Osteoblast (primary cell): ENCODE measurements at places on chromosomes 1 and 21.

GRCh38 chr1:117097443-117097842, 24.1 kb downstream of the TRIM45 start:
- no peak for DNase-seq

DNA sequence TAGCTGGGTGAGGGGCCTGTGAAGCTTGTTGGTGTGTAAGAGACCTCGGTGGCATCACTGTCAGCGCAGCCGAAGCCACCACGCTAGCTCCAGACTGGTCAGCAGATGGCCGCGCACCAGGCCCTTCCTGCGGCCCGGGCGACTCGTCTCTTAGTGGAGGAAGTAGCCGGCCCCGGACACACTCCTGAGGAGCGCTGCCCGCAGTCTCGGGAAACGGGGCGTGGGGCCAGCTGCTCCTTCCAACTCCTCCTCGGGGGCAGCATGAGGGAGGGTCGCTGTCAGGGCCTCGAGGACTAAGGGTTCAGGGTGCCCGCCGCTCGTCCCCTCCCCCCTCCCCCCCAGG, 20.4 kb downstream of the H3-3A start:
- DNase-seq: peak; percentile 83

DNA sequence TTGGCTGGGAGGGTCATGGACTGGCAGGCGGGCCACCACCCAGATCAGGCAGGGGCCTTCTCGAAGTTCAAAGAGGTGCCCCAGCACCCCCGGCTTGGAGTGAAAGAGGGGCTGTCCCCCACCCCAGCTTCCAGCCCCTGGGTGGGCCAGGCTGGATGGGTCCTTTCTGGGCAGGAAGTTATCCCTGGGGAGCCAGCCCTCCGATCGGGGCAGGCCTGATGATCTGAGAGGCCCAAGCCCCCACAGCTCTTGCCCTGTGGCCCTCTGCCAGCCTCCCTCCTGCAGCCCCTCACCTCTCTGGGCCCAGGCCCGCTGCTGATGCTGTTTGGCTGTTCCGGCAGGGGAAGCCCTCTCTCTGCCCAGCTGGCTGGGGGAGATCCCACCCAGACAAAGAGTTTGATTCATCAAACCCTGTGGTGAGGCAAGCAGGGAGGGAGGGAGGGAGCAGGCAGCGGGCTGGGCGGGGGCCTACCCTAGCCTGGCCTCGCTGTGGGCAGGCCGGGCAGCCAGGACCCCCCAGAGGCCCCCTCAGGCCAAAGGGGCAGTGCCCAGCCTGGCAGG, 2.5 kb downstream of the ARHGEF19 start:
- DNase-seq: peak; percentile 39

DNA sequence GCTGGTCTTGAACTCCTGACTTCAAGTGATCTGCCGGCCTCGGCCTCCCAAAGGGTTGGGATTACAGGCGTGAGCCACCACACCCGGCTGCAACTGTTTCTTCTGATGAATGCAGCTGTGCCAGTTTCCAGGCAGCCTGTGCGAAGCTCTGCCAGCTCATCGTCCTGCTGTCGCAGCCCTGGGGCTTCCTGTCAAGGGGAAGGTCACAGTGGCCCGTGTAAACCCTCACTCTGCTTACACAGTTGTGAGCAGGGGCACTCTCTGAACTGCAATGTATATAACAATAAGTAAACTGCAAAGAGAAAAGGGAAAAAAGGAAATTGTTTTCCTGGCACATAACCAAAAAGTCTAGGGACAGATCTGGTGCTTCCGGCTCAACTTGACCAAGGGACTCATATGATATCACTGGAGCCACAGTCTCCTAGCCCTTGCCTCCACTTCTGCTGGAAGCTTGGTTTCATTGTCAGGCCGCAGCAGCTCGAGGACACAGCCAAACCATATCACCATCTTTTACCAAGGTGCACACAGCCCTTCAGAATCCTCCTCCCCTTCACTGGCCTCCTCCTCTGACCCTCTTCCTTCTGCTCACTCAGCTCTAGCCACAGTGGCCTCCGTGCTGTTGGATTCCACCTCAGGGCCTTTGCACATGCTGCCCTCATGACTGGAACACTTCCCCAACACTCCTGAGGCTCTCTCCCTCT, 22.8 kb upstream of the LBR start:
- DNase-seq: no peak

DNA sequence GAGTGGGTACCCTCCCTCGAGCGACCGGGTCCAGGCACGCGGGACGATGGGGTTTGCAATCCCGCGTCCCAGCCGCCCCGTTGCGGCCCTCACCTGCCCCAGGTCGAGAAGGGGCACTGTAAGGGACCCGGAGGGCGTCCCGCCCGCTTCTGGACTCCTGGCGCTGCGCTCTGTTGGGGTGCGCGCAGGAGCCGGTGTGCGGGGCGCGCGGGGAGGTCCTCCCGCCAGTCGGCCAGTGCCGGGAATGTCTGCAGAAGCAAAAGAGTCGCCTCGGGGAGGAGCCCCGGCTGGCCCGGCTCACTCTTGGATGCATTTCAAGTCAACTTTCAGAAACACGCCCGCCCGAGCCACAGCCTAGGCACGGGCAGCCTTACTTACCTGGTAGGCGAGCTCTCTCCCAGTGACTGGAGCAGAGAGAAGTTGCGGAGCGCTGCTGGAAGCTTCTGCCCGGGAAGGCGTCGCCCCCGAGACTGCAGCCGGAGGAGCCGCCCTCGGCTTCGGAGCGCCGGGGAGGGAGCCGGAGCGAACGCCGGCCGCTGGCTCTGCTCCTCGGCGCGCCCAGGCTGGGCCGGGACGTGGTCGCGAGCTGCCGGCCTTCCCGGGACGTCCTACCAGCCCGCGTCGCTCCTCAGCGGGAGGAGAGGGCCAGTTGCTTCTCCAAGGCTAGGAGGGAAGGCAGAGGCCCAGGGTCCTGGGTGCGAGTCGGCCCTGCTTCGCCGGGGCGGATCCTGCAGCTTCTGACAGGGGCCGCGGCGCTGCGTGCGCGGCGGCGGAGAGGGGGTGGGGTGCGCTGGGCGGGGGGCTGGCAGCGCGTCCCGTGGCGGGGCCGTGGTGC, at the start of gene LMX1A:
Gene LMX1A, minus strand, starts transcription at position 739 of the 835 bp plus-strand sequence. CDS start 1,156 bp downstream, outside the sequence.
- peak; percentile 86 for DNase-seq

DNA sequence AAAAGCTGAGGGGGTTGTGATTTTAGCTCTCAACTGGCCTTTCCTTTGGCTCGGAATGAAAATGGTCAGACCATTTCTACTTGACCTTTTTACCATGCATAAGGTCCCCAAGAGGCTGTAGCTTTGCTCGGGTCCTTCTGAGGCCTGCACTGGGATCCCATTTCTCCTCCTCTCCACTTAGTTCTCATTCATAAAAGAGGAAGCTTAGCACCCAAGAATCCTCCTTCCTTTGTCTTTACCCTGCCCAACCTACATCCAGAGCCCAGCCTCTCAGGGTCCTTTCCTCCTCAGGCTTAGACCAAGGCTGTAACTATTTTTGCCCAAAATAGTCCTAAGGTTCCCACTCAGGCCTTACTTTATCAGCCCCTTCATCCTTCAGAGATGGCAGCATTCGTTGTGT, 6.0 kb upstream of the SLC27A3 start:
- no peak for DNase-seq

- no peak for DNase-seq
These were observed 24.6 kb upstream of the COL9A2 start for GRCh38 chr1:40341491-40342380.

DNA sequence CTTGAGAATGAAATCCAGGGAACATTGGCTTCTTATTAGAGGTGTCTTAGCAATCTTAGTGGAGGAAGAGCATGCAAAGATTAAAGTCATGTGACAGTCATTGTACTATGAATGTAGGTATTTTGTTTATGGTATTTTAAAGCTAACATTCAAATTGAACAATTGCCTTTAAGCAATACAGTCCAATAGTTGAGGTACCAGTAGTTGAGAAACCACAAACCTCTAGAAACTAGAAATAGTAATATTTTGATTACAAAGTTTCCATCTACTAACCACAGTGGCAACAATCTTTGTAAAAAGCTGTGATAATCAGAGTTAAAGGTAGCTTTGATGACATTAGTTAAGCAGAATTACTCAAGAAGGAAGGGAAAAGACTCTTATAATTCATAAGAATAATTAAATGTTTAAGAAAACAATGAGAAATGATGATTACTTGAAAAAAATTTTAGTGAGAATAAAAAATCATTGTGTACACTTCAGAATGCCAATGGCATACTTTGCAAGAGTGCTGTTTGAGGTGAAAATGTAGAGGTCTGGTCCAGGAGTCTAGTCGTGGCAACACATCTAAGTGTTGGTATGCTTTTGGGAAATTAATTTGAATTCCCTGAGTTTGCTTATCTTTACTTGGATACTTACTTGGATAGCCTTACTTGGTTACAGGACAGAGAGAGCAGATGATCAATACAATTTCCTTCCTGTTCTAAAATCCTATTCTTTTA, 104.9 kb upstream of the PTGFR start:
- DNase-seq: no peak

DNA sequence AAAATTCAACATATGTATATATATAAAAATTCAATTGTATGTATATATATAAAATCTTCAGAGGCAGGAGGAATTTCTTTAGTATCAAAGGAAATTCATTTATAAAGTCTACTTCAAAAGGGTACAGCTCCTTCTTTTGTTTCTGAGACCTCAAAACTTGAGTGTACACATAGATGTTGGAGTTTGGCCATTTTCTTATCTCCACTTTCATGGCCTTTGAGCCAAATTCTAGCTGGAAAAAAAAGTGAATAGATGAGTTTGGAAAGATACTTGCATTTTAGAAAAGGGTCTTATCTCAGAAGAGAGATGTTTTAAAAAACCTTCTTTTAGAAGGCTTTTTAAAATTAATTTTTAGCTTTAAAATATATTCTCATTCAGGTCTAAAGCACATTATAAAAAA, 103.2 kb downstream of the ATF6 start:
- no peak for DNase-seq

GRCh38 chr1:205942631-205943159, 561 bp downstream of the SLC26A9 start:
- peak; percentile 50 for DNase-seq

- DNase-seq: no peak
These were observed 21.3 kb downstream of the DENND2C start for GRCh38 chr1:114648503-114648902.

- no peak for DNase-seq
These were observed 4.3 kb downstream of the FAM89A start for GRCh38 chr1:231035799-231036198.

GRCh38 chr1:154154534-154155191, at the start of gene NUP210L:
TSS of gene NUP210L (minus strand) at chr1:154155073.
- DNase-seq: peak; percentile 32

GRCh38 chr1:24751833-24752232, 6.6 kb downstream of the CLIC4 start:
- peak; percentile 53 for DNase-seq

GRCh38 chr1:215794156-215794555, 227.1 kb downstream of the KCTD3 start:
- no peak for DNase-seq

DNA sequence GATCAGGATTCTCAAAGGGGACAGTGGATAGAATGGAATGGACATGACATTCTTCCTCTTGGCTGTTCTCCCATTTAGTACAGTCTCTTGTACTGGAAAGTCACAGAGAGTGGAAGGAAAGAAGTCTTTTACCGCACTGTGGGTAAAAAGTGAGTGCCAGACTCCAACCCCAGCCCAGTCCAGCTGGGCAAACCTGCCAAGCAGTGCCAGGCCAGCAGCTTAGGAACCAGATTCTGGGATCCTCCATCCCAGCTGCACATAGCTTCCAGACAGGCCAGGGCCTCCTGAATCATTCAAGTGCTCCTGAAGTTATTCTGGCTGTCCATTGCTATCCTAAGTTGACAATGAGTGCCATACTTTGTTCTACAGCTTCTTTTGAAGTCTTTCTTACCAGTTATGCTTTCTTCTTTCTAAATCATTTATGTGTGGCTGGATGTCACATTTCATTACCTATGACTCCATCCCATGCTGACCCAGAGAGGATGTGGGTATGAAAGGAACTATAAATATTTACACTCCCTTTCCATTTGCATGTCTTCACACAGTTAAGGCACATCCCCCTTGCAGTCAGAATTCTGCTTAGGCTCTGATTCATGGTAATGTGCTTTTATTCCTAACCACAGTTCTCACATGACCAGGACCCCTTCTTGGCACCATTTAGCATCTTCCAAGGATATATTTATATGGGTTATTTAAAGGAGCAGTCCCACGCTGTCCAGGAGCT, 88.9 kb downstream of the AK5 start:
- DNase-seq: peak; percentile 48

DNA sequence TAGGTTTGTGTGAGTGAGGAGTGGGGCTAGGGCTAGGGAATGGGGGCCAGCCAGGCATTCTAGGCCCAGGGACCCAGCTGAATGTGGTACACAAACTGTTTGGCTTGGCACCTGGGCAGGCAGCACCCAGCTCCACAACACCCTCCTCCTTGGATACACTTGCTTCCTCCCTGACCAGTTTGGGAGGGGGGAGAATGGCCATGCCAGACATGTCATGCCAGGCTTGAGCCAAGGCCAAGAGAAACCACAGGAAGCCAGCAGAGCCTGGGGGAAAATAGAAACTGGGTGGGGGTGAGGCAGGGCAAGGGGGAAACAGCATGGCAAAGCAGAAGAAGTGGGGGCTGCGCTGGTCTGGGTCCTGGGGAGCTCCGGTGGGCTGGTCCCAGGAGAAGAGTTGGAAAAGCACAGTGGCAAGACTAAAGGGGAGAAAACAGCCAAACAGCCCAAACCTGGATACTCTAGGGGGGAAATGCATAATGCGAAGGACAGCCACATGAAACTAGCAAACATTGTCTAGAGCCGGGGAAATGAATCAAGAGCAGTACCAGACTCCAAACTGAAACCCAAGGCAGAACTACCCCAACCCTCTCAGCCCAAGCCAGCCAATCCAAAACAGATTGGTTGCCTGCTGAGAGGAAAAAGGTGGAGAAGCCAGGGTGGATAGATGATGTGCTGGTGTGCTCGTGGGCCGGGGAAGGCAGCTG, 47.9 kb downstream of the LGR6 start:
- DNase-seq: peak; percentile 56

- DNase-seq: no peak
These were observed 896.3 kb downstream of the TTLL7 start for GRCh38 chr1:83102630-83103071.

- DNase-seq: no peak
These were observed 4.8 kb downstream of the MKNK1 start for GRCh38 chr1:46599059-46599970.

DNA sequence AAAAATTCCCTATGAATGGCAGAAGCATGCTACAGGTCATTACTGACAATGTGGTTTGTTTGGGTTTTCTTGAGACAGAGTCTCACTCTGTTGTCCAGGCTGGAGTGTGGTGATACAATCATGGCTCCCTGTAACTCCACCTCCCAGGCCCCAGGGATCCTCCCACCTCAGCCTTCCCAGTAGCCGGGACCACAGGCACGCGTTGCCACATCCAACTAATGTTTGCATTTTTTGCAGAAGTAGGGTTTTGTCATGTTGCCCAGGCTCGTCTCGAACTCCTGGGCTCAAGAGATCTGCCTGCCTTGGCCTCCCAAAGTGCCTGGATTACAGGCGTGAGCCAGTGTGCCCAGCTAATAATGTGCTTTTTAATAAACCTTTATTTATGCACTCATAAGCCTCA, 259.1 kb downstream of the NFIA start:
- DNase-seq: no peak
